HS-27A (cell line): ENCODE measurements at places on chromosomes 7 and 10.

GRCh38 chr10:117547016-117547715, 4.6 kb downstream of the EMX2 start:
- no peak for DNase-seq

GRCh38 chr10:76309741-76310587, 878.5 kb downstream of the LRMDA start:
- DNase-seq: peak; percentile 52

DNA sequence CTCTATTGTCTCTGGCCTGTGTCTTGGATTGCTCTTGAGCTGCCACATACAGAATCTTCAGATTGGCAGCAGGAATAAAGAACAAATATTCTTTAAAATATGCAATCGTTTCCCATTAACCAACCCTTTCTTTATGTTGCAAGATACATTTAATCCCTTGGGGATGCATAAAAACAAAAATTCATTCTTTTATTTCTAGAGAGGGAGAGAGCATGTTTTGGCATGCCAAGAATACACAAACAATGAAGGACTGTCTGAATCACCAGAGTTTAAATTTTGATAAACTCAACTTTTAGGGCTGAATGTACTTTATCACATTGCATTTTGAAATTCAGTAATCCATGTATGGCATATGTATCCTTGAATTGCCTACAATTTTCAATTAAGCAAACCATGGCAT, 154.3 kb upstream of the SEMA3D start:
- DNase-seq: no peak

DNA sequence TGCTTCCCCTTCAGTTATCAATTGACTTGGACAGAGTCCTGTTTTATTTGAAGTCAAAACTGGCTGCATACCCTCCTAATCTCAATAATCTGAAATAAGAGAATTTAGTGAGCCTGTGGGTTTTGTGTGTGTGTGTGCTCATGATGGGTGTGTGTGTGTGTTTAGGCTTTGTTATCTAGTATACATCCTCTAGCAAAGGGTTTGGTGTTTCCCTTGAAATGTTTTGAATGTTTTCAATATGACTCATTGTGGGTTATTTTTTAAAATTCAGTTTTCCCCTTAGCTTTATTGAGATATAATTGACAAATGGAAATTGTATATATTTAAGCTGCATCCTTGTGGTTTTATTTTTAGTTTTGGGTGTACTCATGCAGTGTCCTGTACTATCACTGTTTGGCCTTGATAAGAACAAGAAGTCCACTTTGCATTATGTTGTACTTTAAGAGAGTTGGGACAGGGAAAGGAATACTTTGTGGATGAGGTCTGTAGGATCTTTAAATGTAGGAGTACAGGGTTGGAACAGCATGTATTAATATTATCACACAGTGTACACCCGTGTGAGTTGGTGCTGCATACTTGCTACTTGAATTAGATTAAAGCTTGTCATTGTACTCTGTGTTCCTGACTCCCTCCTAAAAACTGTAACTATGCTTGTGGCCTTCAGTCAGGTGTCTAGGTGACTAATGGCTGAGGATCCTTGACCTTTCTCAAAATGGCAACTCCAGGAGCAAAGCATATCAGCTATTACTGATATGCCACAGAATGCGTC, 58.3 kb downstream of the VCL start:
- DNase-seq: peak; percentile 51

- DNase-seq: no peak
Measured at GRCh38 chr7:152760854-152761748, 1.5 kb downstream of the ACTR3B start.

DNA sequence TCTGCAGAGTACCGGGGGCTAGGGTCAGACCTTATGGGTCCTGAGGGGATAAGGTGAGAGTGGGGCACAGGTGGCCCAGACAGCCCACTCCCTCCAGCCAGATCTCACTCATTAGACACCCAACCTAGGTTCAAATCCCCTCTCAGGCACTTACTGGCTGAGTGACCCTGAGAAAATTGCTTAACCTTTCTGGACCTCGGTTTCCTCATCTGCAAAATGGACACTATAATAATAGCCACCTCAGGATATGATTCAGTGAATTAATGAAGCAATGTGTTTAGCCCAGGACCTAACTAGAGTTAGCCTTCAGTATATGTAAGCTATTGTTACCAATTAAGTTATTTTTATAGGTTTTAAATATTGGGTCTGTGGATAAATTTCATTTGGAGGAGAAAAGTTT, 122.6 kb downstream of the RGS10 start:
- DNase-seq: no peak

DNA sequence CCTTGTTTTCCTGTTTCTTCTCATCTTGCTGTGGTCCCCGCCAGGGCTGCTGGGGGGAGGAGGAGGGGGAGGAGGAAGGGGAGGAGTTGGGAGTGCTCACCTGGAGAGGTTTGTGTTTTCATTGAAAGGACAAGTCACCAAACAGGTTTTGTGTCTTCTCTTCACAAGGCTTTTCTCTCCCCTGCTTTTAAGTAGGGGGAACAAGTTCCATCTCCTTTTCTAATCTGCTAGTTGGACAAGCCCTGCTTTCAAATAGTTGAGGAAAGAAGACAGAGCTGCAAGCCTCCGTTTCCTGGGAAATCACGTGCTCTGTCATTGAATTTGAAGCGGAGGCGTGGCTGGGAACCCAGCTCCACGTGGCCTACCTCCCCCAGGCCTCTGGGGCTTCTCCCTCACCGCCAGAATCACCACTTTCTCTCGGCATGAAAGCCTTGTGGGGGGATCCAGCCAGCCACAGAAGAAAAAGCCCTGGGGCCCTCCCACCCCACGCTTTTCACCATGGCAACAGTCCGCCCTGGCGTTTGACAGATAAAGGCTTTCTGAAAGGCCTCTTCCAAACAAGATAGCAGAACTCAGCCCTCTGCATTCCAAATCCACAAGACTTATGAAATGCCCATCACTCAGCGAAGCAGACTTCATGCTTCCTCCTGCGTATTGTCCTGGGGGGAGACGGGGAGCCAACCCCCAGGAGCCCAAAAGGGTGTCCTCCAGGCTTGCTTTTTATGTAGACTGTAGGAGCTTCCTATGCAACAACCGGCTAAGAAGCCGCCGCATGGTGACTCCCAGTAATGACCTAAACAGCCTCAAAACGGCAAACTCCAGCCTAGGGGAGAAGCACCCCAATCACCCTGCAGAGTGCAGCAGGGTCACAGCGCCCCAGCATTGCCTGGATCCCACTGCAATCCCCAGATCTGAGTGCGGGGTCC, 51.7 kb downstream of the PROSER2 start:
- no peak for DNase-seq
